ENCODE measurements at places on chromosomes 11 and 22. TPM values are rescaled to one million over a fixed set of nuclear protein-coding genes. Genes with fewer than 3 reads are reported as not detected.

DNA sequence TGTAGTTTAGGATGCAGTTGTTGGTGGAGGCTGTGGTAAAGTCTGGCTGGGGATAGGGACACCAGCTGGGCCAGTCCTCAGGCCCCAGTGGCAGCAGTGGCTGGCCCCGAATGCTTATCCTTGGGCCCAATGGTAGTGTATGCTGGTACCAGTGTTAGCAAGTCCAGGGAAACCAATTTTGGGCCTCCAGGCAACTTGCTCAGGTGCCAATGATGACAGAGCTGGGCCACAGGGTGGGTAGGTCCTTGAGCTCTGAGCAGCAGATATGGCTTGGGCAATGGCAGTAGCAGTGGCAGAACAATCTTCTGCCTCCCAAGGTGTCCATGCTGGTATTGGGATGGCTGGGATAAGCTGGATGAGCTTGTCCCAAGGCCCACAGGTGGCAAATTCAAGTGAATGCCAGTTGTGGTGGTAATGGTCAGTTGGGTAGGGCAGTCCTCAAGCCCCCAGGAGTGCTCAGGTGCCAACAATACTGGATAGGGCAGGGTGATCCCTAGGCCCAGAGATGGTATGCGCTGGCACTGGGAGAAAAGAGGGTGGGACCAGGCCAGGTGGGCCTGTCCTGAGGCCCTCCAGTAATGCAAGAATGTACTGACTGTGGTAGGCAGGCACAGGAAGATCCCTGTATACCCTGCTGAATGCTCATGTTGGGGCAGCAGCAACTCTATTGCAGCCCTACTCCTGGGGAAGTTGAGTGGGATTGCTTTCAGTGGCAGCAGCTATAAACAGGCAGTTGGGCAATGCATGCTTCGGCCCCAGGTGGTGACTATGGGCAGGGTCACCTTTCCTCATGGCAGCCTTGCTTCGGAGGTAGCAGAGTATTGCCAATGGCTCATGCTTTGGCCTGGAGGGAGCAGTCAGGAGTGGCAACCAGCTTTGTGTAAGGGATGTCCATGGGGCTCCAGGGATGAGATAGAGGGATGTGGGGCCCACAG lies 54.7 kb downstream of the KCNQ1OT1 start:
- DNase-seq = no peak
- peaks cover 25% of the 10 kb centered on the region for H3K27me3 ChIP-seq
- H3K4me1 ChIP-seq = no peaks in the 10 kb centered on the region
- no peak overlapping the region for H3K27ac ChIP-seq
- peaks cover 57% of the 10 kb centered on the region for H3K36me3 ChIP-seq

- peaks cover 6% of the 10 kb centered on the region for H3K36me3 ChIP-seq
- no peak overlapping the region for H3K27ac ChIP-seq
- H3K4me1 ChIP-seq = no peaks in the 10 kb centered on the region
- peaks cover 16% of the 10 kb centered on the region for H3K27me3 ChIP-seq
Observed at GRCh38 chr22:25281675-25282345, 62.4 kb downstream of the CRYBB2 start.

GRCh38 chr11:10418950-10419310 lies 36.1 kb upstream of the AMPD3 start:
- H3K36me3 ChIP-seq = peaks cover 22% of the 10 kb centered on the region
- H3K27me3 ChIP-seq = peaks cover 5% of the 10 kb centered on the region
- H3K4me3 ChIP-seq = no peak overlapping the region
- no peak for DNase-seq
- no peak overlapping the region for H3K27ac ChIP-seq

- no peak for DNase-seq
- peaks cover 19% of the 10 kb centered on the region for H3K36me3 ChIP-seq
- H3K27ac ChIP-seq = no peak overlapping the region
Observed at GRCh38 chr22:49791682-49792081, 36.0 kb downstream of the BRD1 start.

DNA sequence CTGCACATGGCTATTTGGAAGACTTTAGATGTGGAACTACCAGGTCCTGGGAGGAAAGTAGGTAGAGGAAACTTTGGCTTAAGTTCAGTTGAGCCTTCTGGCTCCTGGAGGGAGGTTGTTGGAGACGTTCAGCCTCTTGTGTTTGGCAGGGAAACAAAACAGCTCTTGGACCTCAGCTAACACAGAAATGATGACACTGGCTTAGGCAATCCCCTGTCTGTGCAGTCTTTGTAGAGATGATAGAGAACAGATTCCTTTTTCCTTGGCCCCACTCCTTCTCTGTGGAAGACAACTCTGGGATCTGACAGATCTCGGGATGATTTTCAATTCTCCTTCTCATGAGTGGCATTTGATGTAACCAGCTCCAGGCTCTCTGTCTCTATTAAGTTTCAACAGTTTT lies 428.5 kb downstream of the TMEM135 start:
- no peaks in the 10 kb centered on the region for H3K36me3 ChIP-seq
- peak; percentile 23 for DNase-seq
- no peak overlapping the region for H3K4me3 ChIP-seq
- H3K27ac ChIP-seq = no peak overlapping the region

DNA sequence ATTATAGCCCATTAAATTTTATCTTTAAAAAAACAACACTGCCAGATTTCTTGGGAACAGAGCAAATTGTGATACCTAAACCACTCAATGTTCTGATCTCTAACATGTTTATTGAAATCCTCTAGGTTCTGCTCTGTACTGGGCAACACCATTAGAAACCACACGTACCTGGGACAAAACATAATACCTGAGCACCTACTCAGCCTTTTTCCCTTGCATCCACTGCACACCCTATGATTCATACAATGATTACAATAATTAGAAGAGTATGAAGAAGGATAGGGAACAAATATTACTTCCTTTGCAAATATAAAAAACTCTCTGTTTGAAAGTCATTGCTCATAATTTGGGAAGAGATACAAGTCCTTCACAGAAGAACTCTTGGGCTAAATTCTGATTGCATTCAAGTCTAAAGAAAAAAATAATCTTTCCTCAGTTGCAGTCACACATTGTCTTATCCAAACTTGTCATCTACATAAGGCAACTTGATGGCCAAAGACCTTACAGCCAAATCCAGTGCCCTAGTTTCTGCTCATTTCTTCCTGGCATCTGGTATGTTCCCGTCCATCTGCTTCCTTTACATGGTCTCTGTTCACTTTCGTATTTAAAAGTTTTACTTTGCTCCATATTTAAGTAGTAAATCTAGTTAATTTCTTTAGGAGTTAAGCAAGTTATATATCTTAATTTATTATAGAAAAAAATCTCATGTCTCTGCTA lies 407.4 kb downstream of the LRRC4C start:
- H3K4me1 ChIP-seq = no peaks in the 10 kb centered on the region
- DNase-seq = no peak
- 0 out of 2 replicates have a peak, but pooled peaks cover 4% of the 10 kb centered on the region for H3K36me3 ChIP-seq
- no peak overlapping the region for H3K4me3 ChIP-seq
- no peaks in the 10 kb centered on the region for H3K27me3 ChIP-seq

DNA sequence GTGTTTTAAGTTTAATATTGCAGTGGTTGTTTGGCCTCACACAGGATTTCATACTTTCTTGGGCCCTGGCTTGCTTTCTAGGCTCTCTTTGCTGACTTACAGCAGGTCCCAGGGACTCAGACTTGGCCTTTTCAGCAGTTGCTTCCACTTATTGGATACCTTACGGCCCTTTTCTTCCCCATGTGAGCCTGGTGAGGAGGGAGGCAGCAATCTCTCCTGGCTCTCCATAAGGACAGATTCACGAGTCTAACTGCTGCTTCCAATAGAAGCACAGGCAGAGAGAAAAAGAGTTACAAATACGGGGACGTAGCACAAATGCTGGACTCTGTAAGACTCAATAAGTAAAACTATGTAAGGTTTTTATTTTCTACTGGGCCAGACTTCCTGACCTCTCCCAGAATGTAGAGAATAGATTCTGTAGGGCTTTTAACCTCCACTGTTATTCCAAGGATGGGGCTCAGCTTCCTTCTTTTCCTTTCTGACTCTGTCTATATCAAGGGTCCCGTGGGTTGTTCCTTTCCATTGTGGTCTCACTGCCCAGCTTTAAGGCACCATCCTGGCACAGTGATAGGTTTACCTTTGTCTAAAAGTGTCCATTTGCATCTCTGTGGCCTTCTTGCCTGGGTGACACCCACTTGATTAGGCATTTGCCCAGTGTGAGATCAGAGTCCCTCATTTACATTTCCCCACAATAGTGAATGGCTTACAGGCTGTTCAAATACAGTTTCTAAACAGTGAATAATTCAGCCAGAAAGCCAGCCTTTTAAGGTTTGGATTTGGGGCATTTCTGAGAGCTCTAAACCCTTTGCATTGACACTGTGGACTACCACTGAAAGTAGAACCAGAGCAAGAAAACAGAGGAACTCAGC lies 92.8 kb downstream of the RASSF10 start:
- peaks cover 11% of the 10 kb centered on the region for H3K4me1 ChIP-seq
- no peak overlapping the region for H3K4me3 ChIP-seq
- no peak overlapping the region for H3K27ac ChIP-seq
- H3K36me3 ChIP-seq = no peaks in the 10 kb centered on the region

GGTLC2 gene
- not detected for total RNA-seq

DNA sequence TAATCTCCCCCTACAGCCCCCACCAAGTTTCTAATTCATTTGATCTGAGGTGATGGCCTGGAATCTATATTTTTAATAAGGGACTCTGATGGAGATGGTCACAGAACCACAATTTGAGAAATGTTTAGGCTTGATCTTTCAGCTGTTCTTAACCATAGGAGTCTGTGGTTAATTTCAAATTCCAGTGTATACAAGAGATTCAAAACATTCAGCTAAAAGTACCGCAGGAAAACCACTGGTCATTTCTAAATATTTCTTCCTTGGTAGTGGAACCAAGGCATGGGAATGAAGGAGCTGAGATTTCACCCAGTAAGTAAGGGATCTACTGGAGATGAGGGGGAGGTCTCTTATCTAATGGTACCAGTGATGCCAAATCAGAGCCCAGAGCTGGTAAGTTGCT lies 18.3 kb upstream of the GALNT18 start:
- no peaks in the 10 kb centered on the region for H3K4me1 ChIP-seq
- no peak overlapping the region for H3K27ac ChIP-seq
- H3K36me3 ChIP-seq = no peaks in the 10 kb centered on the region
- H3K4me3 ChIP-seq = no peak overlapping the region

- peaks cover 26% of the 10 kb centered on the region for H3K36me3 ChIP-seq
- peak overlapping the region; percentile 98 for H3K4me3 ChIP-seq
- peaks cover 80% of the 10 kb centered on the region for H3K4me1 ChIP-seq
- peak overlapping the region; percentile 99 for H3K27ac ChIP-seq
- peaks cover 10% of the 10 kb centered on the region for H3K27me3 ChIP-seq
Observed at GRCh38 chr11:28105869-28106268, 2.1 kb downstream of the KIF18A start.

GRCh38 chr11:11810764-11811726 lies 30.7 kb upstream of the USP47 start:
- 0 out of 2 replicates have a peak, but pooled peaks cover 4% of the 10 kb centered on the region for H3K36me3 ChIP-seq
- H3K4me3 ChIP-seq = no peak overlapping the region
- no peaks in the 10 kb centered on the region for H3K27me3 ChIP-seq
- H3K4me1 ChIP-seq = peaks cover 49% of the 10 kb centered on the region

KIRREL3 gene
- 33.3 TPM for total RNA-seq

DNA sequence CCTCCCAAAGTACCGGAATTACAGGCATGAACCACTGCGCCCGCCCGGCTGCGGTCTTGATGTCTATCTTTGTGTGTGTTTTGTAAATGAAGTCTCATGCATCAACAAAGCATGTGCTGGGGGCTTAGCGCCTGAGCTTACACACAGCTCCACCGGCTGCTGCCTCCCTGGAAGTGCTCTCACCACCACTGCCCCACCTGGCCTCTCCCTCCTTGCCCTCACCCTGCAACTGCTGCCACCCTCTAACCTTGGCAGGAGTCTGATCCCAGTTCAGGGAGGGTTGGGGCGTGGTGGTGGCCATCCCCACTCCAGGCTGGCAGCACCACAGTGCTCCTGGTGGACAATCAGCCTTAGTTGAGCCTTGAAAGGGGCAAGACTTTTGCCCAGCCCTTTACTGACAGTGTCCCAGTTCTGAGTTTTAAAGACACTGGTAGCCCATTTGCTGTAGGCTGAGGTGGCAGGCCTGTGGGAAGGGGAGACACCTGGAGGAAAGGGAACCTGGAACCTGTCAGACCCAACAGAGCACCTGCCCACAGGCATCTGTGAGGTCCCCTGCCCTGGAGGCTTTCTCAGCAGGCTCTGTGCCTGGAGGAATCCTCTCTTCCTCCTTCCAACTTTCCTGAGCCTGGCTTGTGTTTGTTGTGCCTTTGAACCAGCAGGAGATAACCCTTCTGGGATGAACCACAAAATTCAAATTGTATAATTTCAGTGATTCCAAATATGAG lies 42.4 kb upstream of the WEE1 start:
- no peak overlapping the region for H3K4me3 ChIP-seq
- no peak for DNase-seq
- no peaks in the 10 kb centered on the region for H3K27me3 ChIP-seq
- no peaks in the 10 kb centered on the region for H3K36me3 ChIP-seq

DNA sequence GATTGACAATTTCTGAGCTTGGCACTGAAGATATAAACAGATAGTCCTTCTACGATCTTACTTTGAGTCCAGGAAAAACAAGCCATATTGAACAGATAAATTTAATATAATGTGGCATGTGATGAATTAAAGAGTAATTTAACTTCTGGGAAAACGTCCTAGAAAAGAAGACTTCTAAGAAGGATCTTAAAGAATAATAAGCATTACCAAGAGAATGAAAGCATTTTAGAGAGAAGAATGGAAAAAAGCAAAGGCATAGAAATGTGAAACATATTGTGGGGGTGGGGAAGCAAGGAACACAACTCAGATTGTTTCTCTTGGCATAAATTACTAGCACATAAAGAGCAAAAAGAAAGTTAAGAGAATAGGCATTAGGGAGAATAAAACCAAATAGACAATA lies 5.4 kb downstream of the DDIAS start:
- no peaks in the 10 kb centered on the region for H3K27me3 ChIP-seq
- no peak overlapping the region for H3K4me3 ChIP-seq

MMP26 gene
- not detected for total RNA-seq

- H3K4me1 ChIP-seq = no peaks in the 10 kb centered on the region
- no peak overlapping the region for H3K4me3 ChIP-seq
- DNase-seq = no peak
- no peak overlapping the region for H3K27ac ChIP-seq
- H3K36me3 ChIP-seq = no peaks in the 10 kb centered on the region
- H3K27me3 ChIP-seq = no peaks in the 10 kb centered on the region
Observed at GRCh38 chr11:91926965-91927364, 297.7 kb upstream of the FAT3 start.

PRR33 gene
- not detected for total RNA-seq

TRPC6 gene
- not detected for total RNA-seq
